ENCODE measurements at places on chromosomes 6 and 20.

DNA sequence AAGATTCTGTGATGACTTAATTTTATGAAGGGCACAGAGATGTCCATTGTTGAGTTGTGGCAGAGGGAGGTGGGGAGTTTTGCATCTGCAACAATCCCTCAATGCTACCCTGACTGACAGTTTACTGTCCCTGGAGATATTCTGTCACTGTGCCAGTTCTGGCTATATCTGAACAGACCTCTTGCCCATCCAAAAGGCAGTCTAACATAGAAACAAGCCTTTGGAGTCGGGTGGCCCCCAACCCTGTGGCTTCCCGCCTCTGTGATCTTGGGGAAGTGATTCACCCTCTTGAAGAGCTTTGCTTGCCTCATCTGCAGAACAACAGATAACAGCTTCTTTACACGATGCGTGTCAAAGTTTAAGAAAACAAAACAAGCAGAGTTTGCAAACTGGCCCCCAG, 3.8 kb upstream of the E2F1 start:
- peak; percentile 54 for DNase-seq

DNA sequence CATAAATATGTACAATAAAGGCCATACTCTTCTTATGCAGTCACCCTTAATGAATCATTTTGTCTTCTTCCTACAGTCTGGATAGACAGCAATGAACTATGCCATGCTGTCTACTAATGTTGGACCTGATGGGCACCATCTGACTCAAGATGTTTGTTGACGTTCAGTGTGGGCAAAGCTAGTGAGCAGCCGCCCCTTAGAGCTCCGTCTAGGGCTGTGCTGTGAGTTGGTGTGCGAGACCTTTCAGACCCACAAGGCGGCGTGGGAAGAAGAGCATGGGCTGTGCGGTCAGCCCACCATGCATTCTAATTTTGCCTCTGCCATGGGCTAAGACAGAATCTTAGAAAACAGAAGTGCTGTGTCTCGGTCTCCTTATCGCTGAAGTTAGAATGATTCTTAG, 829.4 kb downstream of the QKI start:
- DNase-seq, result no peak

DNA sequence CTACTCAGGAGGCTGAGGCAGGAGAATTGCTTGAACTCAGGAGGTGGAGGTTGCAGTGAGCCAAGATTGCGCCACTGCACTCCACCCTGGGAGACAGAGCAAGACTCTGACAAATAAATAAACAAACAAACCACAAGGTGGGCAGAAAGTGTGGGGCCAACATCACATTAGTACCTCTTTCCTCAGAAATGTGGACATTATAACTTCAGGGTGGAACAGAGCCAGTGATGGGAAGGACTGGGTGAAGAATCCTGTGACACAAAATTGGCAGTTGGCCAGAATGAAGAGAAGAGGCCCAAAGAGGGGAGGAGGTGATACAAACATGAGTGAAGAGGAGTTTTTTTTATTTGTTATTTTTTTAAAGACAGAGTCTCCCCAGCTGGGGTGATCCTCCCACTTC, 50.6 kb downstream of the NUP153 start:
- no peak for DNase-seq

DNA sequence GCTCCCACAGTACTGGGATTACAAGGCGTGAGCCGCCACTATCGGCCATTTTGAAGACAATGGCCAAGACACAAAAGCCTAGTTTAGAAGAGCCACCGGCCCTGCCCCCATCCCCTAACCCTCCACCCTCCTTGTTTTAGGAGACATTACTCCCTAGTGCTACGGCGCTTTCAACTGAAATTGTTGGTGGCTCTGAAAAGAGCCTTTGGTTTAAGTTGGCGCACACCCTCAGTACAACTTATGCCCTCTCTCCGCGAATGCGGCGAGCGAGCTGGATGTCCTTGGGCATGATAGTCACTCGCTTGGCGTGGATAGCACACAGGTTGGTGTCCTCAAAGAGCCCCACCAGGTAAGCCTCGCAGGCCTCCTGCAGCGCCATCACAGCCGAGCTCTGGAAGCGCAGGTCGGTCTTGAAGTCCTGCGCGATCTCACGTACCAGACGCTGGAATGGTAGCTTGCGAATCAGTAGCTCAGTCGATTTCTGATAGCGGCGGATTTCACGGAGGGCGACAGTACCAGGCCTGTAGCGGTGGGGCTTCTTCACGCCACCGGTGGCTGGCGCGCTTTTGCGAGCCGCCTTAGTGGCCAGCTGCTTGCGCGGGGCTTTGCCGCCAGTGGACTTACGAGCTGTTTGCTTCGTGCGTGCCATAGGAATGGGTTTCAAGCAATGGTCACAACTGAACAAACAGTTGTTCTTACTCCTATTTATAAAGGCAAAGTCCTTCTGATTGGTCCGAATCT, 114.9 kb upstream of the BTN3A2 start:
- DNase-seq, result peak; percentile 63

GRCh38 chr6:53691667-53692133, 26.1 kb upstream of the KLHL31 start:
- no peak for DNase-seq

DNA sequence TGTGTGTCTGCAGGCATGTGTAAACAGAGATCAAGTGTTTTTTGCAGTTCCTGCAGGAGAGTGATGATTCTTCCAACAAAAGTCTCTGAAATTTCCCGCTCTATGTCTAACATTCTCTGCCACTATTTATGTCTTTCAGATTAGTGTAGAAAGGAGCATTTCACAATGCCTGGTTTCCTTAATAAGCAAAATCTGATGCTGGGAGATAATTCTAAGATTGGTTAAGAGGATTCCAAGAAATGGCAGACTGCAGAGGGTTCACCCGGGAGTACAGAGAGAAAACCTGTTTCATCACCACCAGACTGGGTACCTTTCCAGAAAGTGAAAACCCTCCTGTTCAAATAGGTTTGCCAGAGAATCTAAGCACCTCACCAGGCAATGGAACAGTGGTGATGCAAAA, 62.7 kb downstream of the FOXC1 start:
- DNase-seq, result no peak

- no peak for DNase-seq
These were observed 81.9 kb upstream of the CCDC28A start for GRCh38 chr6:138691595-138692057.

DNA sequence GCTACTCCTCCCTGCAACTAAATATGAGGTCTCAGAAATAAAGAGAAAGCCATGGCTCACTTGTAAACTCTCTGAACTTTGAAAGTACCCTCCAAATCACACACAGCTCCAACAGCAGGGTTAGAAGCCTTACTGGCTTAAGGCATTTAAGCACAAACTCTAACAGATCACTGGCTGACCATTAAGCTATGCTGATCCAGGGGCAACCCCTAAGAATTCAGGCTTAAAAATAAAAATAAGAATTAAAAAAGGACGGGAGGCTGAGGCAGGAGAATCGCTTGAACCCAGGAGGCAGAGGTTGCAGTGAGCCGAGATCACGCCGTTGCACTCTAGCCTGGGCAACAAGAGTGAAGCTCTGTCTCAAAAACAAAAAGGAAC, 21.8 kb downstream of the HLA-E start:
- DNase-seq, result no peak

- DNase-seq, result no peak
These were observed 146.9 kb downstream of the MACROD2 start for GRCh38 chr20:14142171-14142570.

GRCh38 chr6:165605182-165605875, 57.7 kb downstream of the PDE10A start:
- DNase-seq, result no peak

- no peak for DNase-seq
These were observed 134.0 kb downstream of the SCML4 start for GRCh38 chr6:107689951-107690642.

DNA sequence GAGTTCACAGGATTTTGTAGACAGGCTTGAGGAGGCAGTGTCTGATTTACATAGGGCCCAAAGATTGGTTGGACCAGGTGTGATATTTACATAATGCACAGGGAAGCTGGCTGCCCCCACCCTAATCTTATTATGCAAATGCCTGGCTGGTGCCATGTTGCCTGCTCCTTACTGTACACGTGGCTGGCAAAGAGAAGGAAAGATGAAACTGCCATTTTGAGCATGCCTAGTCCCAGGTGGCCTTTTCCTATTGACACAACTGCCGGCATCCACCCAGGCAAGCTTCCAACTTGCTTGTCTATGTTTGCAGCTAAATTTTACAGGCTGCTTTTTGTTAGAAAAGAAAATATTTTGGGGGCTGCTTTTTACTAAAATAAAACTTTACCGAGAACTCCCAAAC, 174.6 kb downstream of the LMBRD1 start:
- DNase-seq, result no peak

- DNase-seq, result peak; percentile 63
These were observed 10.9 kb downstream of the ABT1 start for GRCh38 chr6:26607434-26608230.

GRCh38 chr6:140774080-140774505, 1358.6 kb upstream of the GJE1 start:
- DNase-seq, result no peak

DNA sequence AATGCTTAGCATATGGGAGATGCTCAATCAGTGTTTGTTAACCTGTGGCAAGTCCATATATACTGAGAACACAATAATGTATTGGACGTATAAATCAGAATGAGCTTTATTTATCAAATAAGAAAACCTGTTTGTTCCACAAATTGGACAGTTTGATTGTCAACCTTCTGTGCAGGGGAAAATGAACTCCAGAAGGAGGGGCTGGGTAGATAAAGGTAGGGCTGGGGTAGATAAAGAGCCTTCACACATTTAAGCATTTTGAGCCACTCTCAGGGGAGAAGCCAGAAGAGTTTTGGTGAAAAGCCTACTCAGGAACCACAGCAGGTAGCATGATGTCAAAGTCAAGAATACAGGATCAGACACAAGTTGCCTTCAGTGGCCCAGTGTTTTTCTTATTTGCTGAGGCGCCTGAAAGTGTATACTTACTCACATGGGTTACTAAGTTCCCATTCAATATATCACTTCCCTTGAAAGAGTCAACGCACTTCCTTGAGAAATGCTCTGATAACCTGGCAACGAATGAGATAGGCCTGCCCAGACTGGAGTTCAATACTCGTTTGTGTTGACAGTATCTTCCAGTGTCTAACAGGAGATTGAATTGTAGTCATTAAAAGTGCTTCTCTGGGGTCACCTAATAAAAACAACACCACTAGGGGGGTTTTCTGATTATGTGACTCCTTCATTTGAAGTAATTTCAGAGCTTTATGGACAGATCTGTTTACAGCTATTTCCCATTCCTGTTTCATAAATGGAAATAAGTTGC, 263.9 kb upstream of the CITED2 start:
- no peak for DNase-seq
